ENCODE measurements at places on chromosomes 3 and 15. TPM values are rescaled to one million over a fixed set of nuclear protein-coding genes. Genes with fewer than 3 reads are reported as not detected.
A peak's percentile ranks its signal among the peaks of the same experiment; 100 is the strongest.

DNA sequence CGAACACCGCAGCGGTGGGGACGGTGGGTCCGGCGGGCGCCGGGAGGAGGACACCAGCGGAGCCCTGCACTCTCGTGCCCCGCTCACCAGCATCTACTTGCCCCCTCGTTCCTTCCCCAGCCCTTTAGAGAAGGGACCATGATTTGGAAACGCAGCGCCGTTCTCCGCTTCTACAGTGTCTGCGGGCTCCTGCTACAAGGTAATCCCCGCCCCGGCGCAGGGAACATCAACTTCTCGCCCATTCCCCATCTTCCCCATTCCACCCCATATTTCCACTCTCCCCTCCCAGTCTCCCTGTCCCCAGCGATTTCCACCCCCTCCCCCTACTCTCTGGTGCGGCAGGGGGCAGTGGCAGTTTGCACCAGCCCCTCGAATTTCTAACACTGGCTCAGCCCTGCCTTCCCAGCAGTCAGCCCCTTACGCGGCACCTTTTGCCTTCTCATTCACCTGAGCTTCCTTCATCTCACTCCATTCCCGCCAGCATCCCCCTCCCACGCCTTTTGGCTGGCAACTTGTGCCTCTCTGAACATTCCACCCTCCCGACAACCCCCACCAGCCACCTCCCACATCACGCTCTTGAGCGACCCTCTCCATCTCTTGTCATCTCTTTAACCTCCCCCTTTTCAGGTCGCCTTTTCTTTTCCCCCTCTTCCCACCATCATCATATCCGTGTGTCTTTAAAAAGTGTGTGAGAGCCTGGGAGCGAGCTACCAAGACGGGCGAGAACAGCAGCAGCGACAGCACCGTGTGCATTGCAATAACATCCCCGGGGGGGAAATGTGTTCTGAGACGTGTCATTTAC lies 882 bp downstream of the CADM2 start:
- no peak for DNase-seq

- peak; percentile 57 for DNase-seq
These were observed 40.9 kb upstream of the IDH2 start for GRCh38 chr15:90143166-90143655.

- DNase-seq = no peak
These were observed 75.9 kb downstream of the RAB7A start for GRCh38 chr3:128801779-128802380.

- no peak for DNase-seq
These were observed 12.1 kb upstream of the LIMD1 start for GRCh38 chr3:45582430-45582829.

DNA sequence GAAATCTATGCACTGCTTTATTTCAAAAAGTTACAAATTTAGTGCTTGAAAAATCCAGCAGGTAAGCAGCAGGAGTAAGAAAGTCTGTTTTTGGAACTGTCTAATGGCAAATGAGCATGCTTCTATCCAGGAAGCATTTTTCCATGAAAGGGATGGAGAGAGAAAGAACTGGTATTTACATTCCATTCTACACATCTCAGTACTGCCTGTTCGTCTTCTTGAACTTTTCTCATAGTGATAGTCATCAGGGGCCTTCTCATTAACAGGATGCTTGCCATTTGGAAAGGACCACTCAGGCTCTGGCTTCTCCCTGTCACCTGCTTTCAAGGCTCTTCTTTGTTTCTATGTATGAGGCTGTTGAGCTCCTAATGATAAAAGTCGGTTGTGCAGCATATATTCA lies 267.3 kb upstream of the IL12A start:
- no peak for DNase-seq

The GOLGA6L6 gene
- polyA plus RNA-seq = not detected

The PATL2 gene
- 2.1 TPM for polyA plus RNA-seq

Data from muscle of back (tissue), 13 donors.